ENCODE measurements at places on chromosomes 11 and 22. TPM values are rescaled to one million over a fixed set of nuclear protein-coding genes. Genes with fewer than 3 reads are reported as not detected.

DNA sequence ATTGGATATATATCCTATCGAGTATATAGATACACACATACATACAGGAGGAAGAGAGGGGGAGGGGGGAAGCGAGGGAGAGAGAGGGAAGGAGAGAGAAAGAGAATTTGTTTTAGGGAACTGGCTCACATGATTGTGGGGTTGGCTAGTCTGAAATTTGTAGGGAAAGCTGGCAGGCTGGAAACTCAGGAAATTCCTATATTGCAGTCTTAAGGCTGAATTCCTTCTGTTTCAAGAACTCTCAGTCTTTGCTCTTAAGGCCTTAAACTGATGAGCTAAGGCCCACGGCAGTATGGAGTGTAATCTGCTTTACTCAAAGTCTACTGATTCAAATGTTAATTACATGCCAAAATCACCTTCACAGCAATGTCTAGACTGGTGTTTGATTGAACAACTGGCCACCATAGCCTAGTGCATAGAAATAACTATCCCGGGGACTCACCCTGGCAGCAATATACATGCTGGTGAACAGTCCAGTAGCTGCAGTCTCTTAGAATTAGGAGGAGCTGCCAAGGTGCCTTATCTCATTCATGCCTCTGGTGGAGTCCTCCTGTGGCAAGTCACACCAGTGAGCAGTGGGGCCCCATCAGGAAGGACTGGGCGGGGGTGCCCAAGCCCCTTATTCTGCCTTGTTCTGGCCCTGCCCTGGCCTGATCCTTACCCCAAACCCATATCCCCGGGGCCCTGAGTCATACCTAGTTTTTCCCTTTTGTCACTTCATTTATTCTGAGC is 59.7 kb upstream of the AMPD3 start:
- no peak for DNase-seq

- DNase-seq = no peak
Observed at GRCh38 chr11:100914415-100915110, 215.1 kb downstream of the PGR start.

The NPTXR gene
- total RNA-seq = 9.6 TPM

- DNase-seq = no peak
Observed at GRCh38 chr11:124605719-124606118, 5.5 kb upstream of the PANX3 start.

DNA sequence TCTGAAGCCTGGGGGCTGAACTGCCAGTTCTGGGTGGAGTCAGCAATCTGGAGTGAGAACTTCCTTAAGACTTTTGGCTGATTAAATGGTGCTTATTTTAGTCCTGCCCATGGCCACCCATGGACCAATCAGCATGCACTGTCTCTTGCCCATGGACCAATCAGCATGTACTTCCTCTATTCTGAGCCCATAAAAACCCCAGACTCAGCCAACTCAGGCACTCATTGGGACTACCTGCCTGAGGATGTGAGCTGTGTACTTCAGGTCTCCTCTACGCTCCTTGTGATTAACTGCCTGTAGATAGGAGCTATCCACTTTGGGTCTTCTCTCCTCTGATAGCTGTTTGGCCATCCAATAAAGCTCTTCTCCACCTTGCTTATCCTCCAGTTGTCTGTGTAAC is 342.3 kb upstream of the CCDC179 start:
- no peak for DNase-seq

DNA sequence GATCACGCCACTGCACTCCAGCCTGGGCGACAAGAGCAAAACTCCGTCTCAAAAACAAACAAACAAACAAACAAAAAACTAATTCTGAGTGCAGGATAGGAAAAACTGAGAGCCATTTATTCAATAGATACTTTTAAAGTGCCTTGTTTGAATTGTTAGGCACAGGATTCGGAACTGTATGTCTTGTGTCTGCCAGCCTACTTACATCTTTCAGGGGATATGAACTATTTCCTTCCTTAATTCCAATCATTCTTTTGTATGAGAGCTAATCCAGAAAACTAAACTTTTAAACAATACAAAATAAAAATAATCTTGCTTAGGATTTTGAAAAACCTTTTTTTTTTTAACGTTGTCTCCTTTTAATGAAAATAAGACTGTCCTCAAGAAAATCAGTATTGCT is 12.6 kb downstream of the UVRAG start:
- no peak for DNase-seq

DNA sequence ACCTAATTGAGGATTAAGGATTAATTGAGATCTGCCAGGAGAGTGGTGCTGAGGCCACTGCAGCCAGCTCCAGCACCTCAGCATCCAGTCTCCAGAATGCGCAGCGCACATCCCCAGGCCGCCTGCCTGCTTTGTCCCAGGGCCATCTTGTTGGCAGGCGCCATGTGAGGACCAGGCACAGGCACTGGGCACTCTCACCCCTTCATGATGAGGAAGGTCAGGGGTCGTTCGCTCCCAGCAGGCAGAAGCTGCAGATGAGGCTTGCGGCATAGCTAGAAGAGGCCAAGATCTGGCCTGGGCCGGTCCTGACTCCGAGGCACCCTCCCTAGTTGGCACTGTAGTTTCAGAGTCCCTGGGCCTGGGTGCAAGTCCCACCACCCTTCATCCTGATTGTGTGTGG is 6.4 kb downstream of the CABP2 start:
- no peak for DNase-seq

DNA sequence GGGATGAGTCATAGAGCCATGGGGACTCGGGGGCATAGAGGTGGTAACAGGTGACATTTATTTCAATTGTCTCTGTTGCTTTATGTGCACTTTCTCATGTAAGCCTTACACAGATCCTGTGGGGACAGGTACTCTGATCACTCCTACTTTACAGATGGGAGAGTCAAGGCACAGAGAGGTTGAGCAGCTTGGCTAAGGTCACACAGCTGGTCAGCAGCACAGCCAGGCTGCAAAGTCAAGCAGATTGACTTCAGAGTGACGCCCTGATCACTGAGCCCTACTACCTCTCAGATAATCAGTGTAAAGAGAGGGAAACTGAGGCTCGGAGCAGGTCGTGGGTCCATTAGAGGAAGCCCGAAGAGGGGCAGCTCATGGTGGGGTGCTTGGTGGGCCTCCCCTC is 3.5 kb downstream of the TMPRSS6 start:
- no peak for DNase-seq

The TPH1 gene
- total RNA-seq = 1.4 TPM

- DNase-seq = no peak
Observed at GRCh38 chr11:69691463-69691862, 12.4 kb downstream of the FGF19 start.

The FXYD6 gene
- 114 TPM for total RNA-seq

- no peak for DNase-seq
Observed at GRCh38 chr11:119700030-119700429, 29.0 kb downstream of the NECTIN1 start.

- DNase-seq = no peak
Observed at GRCh38 chr11:107265591-107266121, 192.0 kb downstream of the CWF19L2 start.

GRCh38 chr11:45079943-45080719 is 66.3 kb upstream of the PRDM11 start:
- no peak for DNase-seq

GRCh38 chr11:58285483-58286040 is 17.5 kb upstream of the OR10W1 start:
- DNase-seq = no peak

DNA sequence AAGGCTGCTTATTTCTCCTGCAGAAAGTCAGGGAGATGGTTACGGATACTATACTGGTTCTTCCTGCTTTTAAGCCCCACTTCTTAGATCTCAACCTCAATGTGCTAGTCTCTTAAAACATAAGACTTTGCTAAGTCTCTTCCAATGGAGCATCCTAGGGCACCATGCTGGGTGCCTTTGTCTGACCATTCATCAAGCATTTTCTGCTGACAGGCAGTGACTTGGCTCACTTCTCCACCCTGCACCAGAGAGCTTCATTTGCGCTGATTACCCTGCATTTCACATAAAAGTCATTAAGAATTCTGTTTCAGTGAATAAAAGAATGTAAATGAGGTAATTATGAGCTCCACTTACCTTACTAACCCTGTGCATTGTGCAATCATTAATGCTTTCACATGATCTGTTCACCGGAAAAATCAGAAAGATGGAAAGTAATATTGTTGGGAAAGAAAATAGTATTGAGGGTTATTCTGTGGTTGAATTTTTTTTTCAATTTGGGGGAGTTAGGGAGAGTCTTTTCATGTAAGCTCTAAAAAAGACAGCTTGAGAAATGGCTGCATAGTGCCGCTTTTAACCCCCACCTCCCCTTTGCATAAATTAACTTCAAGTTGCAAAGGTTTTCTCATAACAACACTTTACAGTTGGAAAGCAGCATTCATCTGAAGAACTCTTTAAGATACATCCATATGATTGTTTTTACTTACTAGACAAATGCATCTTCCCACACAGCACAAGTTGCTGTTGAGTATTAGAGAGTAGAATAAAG is 677.3 kb upstream of the KIRREL3 start:
- DNase-seq = no peak

DNA sequence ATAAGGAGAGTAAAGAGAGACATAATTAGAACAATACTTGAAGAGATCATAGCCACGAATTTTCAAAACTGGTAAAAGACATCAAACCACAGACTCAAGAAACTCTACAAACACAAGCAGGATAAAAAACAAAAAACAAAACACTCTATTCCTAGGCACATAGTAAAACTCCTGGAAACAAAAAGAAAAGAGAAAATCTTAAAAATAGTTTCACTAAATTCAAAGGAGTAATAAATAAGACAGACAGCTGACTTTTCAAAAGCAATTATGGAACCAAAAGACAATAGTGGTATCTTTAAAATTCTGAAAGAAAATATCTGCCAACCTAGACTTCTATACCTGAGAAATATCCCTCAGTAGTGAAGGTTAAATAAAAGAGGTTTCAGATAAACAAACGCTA is 9.2 kb upstream of the NARS2 start:
- no peak for DNase-seq

The SLC16A8 gene
- total RNA-seq = 0.14 TPM

The OR8G1 gene
- not detected for total RNA-seq

DNA sequence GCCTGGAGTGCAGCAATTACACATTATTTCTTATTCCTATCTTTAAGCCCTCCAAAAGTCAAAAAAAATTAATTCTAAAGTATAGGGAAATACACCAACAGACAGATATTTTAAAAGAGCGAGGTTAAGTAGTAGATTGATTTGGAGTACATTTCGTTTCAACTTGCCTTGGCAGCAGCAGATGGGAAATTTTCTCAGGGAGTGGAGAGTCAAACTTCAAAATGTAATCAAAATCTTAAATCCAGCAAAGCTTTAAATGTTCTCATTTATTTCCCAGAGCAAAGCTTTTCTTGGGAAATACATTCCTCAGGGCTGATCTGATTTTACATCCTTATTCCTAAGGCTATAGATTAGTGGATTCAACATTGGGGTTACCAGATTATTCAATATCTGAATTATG is 21.9 kb upstream of the VWA5A start:
- DNase-seq = no peak

- DNase-seq = peak; percentile 98
Observed at GRCh38 chr11:46290598-46291309, 13.3 kb downstream of the CREB3L1 start.

The F2 gene
- total RNA-seq = not detected

- DNase-seq = no peak
Observed at GRCh38 chr22:48137640-48138039, 1375.2 kb downstream of the TBC1D22A start.

DNA sequence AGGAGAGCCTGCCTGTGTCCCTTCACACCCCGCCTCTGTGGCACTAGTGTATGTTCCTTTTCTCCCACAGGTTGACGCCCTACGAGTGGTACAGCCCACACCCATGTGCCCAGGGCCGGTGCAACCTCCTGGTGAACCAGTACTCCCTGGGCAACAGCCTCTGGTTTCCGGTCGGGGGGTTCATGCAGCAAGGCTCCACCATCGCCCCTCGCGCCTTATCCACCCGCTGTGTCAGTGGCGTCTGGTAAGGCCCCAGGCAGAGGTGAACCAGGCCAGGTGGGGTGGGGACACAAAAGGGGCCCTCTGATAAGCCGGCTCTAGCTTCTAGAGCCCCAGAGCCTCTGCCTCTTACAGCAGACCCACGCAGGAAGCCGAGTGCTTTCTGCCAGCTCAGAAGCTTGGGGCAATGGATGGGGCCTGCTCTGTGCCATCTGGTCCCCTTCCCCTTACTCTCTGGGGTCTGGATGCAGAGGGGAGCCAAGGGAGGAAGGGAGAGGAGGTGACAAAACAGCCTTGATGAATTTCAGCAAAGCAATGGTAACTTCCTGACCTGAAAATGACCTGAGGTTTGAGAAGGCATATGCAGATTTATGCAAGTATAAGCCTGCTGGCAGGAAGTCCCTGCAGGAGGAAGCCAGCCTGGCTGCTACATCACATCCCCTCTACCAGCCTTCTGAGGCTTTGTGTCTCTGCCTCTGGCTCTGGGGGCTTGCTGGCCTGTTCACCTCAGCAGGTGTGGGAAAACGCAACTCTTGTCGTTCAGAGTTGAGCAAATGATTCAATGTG is 67.0 kb upstream of the TBCEL start:
- no peak for DNase-seq

- DNase-seq = no peak
Observed at GRCh38 chr22:37965940-37966664, 12.6 kb downstream of the POLR2F start.

GRCh38 chr22:27875951-27876350 is 43.1 kb downstream of the PITPNB start:
- DNase-seq = no peak

- DNase-seq = no peak
Observed at GRCh38 chr11:12692229-12693075, 18.2 kb downstream of the TEAD1 start.

DNA sequence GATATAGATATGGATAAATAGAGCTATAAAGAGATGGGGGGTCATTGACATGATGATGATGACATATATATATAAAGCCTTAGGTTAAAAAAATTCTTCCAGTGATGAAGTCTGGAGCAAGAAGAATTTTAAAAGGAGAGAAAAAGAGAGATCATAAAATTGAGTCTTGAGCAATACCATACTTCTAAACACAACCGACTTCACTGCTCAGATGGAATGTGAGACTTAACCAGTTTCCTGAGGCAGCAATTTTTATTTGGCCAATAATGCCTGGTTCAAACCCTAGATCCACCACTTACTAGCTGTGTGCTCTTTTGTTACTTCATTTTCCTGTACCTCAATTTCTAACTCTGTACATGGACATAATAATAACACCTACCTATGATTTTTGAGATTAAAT is 229.5 kb downstream of the TTC28 start:
- no peak for DNase-seq

DNA sequence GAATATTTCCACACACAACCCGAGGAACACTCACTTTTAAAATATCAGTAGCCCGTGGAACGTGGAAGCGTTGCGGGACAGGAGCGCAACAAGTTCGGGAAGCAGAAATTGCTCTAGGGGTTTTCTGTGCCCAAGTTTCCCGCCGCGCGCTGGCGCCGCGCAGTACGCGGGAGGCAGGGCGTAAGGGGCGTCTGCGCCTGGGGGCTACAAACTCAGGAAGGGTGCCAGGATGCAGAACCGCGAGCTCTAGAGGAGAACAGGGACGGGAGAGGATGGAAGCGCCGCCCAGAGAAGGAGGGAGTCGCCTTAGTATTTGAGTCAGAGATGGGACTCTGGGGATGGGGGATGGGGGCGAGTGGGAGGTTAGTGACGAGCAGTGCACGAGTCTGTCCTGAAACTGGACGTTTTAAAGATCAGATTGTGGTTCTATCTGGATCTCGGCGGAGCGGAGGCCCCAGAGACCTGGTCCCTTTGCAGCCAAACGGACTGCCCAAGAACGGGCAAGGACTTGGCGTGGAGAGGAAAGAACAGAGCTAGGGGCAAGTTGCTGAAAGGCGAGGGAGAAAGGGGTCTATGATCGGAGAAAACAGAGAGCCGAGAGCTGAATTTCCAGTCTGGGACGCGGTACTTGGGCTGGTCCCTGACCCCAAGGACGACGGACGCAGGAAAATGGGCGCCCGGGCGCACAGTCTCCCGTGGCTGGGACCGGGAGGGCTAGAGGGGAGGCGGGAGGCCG is 4.7 kb downstream of the BSX start:
- DNase-seq = peak; percentile 42

The BATF2 gene
- total RNA-seq = 1.5 TPM

The MB gene
- total RNA-seq = not detected
